ENCODE measurements at places on chromosomes 3 and 15.

- DNase-seq = no peak
Measured at GRCh38 chr3:194632809-194633348, 340 bp downstream of the TMEM44 start.

- DNase-seq = no peak
Measured at GRCh38 chr15:67230504-67230903, 24.0 kb downstream of the AAGAB start.

GRCh38 chr15:94493176-94493575, 261.8 kb downstream of the MCTP2 start:
- no peak for DNase-seq

DNA sequence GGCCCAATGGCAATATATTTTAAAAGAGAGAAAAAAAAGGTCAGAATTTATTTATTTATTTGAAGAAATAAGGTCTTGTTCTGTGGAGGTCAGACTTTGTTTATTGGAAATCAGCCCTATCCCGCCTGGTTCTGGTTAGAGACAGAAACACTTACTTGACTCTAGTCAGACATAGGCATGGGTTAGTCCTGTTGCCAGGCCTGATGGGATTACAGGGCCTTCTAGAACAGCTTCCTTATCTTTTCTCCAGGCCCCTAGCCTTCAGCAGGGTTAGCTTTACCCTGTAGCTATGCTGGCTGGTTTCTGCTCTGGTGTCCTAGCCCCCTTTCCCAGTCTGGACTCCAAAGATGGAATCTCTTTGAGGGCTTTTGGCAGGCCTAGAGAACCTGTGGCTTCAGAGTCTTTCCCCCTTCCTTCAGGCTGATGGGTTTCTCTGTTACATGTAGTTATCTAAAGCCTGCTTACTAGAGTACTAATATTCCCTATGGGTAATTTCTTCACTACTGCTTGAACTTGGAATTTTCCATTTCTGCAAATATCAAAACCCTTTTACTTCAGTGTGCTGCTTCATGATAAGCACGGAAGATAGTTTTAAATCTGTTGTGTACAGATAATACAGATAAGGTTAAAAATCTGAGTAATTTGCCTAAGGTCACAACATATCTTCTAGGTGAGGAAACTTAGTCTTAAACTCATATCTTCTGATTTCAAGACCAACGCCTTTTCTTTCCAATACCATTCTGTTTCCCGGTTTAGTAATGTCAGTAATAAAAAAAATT, 10.6 kb downstream of the IREB2 start:
- DNase-seq = no peak

DNA sequence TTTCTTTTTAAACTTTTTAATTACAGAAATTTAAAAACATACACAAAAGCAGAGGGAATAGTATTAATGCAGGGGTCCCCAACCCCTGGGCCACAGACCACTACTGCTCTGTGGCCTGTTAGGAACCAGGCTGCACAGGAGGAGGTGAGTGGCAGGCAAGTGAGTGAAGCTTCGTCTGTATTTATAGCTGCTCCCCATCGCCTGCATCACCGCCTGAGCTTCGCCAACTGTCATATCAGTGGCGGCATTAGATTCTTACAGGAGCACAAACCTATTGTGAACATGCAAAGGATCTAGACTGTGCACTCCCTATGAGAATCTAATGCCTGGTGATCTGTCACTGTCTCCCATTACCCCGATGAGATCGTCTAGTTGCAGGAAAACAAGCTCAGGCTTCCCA, 22.4 kb downstream of the CCR9 start:
- DNase-seq = no peak

DNA sequence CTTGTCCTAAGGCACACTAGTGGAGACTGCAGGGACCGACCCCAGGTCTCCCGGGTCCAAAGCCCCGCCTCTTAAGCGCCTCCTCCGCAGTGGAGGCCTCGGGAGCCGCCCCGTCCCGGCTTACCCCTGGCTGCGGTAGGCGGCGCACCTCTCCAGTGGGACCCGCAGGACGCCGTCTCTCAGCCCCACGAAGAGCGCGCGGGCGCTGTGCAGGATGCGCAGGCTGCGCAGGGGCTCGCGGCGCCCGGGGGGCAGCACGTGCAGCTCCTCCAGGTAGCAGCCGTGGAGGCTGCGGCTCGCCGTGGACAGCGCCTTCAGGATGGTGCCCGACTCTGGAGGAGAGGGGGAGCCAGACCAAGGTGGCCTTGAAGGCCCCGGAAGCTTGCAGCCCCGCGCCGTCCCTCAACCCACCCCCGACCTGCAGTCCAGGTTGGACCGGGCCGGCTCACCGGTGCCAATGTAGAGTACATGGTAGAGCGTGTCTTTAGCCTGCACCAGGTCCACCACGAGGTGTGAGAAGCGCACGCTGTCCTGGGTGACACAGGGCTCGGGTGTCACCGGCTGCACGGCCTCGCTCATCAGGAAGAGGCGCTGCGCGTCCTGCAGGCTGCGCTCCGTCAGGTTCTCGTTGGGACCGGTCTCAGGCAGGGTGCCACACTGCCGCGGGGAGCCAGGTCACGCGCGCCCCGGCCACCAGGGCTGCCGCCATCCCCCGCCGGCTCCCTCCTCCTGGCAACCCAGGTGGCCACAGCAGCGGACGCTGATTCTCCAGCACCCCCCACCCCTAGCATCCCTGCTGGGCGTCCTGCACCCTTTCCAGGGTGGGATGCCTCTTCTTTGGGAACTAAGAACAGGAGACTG, 105.5 kb downstream of the SEMA5B start:
- no peak for DNase-seq

All from HCT116 (cell line).